ENCODE measurements at places on chromosomes 6 and 20.

DNA sequence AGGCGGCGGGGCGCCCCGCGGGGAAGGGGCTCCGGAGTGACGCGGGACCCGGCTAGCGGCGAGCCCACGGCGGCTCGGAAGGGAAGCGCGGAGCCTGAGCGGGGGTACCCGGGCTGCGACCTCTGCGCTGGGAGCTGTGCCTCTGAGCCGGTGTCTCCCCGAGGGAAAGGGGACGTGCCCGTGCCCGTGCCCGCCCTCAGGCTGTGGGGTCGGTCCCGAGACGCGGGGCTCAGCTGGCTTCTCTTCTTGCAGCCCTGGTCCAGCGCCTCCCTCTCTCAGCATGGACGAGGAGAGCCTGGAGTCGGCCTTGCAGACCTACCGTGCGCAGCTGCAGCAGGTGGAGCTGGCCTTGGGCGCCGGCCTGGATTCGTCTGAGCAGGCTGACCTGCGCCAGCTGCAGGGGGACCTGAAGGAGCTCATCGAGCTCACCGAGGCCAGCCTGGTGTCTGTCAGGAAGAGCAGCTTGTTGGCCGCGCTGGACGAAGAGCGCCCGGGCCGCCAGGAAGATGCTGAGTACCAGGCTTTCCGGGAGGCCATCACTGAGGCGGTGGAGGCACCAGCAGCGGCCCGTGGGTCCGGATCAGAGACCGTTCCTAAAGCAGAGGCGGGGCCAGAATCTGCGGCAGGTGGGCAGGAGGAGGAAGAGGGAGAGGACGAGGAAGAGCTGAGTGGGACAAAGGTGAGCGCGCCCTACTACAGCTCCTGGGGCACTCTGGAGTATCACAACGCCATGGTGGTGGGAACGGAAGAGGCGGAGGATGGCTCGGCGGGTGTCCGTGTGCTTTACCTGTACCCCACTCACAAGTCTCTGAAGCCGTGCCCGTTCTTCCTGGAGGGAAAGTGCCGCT, 686 bp downstream of the ZGPAT start:
- no peak for DNase-seq

DNA sequence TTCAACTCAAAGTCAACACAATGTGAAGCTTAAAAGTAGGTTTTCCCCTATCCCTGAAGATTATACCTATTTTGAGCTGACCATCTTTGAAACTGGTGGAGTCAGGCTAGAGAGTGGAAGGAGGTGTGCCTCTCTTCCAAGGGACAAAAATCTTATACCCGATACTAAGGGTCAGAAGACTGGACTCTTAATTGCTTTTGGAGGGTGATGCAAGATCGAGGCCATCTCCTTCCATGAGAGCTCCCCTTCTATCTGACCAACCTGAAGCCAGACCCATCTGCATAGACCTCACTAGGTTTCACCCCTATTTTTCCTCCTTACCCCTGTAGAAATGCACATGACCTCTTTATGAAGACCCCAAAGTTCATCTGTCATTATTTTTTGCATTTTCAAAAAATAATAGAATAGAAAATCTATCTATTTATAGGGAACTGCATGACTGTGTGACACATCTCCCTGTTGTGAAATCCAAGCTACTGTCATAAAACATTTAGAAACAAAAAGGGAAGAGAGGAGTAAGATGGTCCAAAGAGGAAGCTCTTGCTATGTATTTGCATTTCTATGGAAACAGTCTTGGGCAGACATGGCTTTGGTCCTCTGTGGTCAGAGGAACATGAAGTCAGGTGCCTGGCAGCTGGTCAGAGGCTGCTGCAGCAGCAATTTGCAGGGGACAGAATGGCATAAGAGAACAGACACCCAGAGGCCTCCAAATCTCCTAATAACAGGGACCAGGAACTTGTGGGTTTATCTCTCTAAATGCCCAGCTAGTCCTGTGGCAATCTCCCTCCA, 349.2 kb downstream of the MAFB start:
- no peak for DNase-seq

GRCh38 chr6:47524136-47524845, 46.7 kb downstream of the CD2AP start:
- no peak for DNase-seq

DNA sequence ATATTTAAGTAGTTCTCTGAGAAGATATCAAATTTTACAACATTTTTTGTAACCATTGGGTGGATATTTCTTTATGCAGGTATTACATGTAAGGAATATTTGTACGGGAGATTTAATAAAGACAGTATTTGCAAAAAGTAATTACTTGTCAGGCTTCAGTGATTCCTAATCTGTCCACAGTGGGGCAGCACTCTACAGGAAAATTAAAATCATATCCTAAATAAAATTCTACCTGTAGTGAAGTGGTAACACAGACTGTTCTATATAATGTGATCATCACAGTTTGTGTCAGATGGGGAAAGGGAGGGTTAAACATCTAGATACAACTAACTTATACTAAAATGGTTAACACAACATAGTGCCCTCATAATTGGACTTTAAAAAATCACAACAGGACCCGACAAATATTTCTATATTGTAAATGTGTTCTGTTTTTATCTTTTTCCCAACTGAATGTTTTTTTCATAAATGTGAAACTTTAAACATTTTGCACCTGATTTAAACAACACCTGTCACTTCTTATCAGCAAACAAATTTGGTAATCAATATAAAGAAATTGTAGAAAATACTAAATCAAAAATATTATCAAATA, 145.6 kb upstream of the MANEA start:
- DNase-seq = peak; percentile 34

DNA sequence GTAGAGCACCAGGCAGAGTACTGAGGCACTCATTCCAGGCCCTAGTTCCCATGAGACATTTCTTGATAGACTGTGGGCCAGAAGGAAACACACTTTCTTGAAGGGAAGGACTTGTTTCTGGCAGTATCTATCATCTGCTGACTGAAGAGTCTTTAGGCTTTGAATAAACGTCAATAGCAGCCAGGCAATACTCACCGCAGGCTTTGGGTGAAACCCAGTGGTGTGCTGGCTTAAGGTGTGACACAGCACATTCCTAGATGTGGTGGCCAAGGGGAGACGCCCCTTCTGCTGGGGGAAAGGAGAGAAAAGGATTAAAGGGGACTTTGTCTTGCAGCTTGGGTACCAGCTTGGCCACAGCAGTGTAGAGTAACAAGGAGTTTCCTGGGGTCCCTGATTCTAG, 1039.6 kb downstream of the HACE1 start:
- DNase-seq = no peak

GRCh38 chr6:39086294-39086693, 28.7 kb downstream of the SAYSD1 start:
- DNase-seq = no peak

DNA sequence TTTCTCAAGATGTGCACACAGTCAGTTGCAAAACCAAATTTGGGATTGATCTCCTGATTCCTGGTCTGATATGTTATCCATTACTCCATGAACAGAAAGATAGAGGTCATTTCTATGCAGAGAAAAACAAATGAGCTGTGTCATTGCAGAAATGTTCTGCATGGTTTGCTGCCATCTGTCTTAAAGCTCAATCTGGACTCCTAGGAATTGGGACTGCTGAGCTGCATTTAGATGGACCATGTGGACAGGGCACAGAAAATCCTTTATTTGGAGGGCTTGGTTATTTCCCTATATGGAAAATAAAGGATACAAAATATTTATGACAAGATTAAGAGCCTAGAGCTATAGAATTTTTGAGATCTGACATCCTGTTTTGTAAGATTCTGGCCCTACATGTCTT, 91.3 kb downstream of the ADGRB3 start:
- peak; percentile 14 for DNase-seq

GRCh38 chr6:133244519-133244918, 3.4 kb downstream of the EYA4 start:
- DNase-seq = no peak

GRCh38 chr6:35273822-35274559, 14.5 kb downstream of the ZNF76 start:
- no peak for DNase-seq

GRCh38 chr6:32947552-32948465, 5.1 kb downstream of the HLA-DMA start:
- DNase-seq = peak; percentile 65

DNA sequence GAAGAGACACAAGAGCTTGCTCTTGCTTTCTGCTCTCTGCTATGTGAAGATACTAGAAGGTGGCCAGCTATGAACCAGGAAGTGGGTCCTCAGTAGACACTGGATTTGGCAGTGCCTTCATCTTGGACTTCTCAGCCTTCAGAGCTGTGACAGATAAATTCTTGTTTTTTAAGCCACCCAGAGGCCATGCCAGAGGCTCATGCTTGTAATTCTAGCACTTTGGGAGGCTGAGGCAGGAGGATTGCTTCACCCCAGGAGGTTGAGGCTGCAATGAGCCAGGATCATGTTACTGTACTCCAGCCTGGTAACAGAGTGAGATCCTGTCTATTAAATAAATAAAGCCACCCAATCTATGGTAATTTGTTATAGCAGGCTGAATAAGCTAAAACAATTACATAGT, 185.5 kb upstream of the SALL4 start:
- DNase-seq = no peak

DNA sequence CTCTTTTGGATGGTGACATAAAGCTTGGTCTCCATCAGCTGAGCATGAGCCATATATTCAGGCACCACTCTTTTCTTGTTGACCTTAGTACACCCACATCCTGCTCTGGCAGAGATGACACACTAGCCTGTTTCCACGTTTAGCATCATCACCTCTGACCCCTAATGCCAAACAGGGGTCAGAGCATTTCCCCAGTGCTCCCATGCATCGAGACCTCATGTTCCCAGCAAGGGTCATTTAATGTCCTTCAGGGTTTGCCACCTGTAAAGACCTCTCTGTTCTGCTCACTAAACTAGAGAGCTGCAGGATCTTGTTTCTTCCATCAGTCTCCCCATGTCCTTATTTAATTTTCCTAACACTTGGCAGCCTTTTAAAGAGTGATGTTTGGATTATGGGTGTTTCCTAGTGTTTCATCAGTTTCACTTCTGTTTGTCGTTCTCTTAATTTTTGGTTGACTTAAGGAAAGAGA, 97.5 kb downstream of the AIG1 start:
- DNase-seq = no peak

- DNase-seq = no peak
These were observed 1159.7 kb downstream of the GRIK2 start for GRCh38 chr6:102553214-102553613.

DNA sequence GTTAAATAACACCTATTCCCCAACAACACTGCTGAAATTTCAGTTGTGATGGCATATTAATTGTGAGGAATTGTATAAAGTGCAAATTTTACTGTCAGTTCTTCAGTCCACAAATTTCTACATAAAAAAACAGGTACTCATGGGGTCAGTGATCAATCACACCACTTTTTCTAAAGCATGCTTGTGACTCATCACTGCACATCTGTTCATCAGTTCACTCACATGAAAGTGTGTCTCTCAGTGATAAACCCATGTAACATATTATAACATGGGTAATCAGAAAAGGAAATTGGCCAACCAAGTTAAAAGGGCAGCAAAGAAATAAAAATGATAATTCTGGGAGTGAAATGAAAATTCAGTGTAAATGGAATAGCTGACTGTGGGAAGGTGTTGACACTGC, 234.7 kb upstream of the FKBP1C start:
- DNase-seq = no peak

DNA sequence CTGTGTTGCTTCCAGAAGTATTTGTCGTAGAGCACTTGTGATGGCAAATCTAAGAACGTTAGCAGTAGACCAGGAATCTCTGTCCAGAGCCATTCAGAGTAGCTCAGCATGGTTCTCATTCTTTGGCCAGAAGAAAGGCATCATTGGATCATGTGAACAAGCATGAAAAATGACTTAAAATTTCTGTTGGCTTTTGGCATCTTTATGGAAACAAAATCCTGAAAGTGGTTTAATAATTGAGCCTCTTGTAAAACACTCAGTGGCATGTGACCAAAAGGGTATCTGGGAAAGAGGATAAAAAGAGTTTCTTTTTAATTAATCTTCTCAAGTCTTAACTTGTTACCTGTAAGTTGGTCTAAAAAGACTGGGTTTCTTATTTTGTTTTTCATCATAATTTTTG, 55.2 kb downstream of the PTPN1 start:
- no peak for DNase-seq

DNA sequence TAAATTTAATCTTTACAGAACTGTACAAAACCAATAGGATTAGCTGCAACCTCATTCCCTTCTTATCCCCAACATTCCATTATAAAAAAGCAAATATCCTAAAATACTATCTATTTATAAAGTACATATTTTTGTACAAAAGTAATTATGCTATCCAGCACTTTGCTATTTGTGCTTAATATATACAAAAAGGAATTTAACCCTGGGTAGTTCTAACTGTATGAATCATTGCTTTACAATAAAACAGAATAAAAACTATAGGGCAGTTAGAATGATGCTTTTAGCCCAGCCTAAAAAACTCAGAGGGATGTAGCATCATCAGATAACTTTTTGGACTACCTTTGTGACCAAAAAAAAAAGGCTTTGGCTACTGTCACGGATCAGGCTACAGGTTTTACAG, 49.9 kb upstream of the KLHL31 start:
- no peak for DNase-seq

DNA sequence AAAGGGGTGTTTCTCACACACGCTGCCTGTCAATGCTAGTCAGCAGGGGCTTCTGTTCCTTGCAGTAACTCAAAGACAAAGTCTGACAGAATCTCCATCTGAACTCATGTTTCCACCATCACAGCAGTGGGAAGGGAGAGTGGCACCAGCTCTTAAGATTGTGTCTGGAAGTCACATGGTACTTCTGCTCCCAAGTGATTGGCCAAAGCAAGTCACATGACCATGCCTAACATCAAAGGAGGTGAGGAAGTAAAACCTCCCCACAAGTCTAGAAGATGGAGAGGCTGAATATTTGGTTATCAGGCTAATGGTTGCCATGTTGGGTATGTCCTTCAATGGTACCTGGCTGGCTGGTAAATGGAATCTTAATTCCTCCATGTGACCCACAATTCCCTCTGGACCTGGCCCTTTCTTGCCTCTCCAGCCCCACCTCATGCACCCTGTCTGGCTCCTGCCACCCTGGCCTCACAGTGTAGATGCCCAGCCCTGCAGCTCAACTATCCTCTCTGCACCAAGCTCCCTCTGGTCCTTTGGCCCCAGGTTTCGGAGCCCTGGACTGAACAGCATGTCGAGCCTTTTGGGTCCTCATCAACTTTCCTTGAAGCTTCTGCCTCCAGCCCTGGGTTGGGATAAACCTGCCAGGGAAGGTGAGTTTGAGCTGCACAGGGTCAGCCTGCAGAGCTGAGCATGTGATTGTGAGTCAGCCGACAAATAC, 51.0 kb upstream of the PMEPA1 start:
- DNase-seq = no peak

GRCh38 chr20:11719153-11719552, 198.5 kb upstream of the BTBD3 start:
- DNase-seq = no peak
